Activated naive CD4-positive, alpha-beta T cell treated with anti-CD3 and anti-CD28 coated beads, Interleukin-2, amount 50 U/mL, for 16 hours (primary cell): ENCODE measurements at places on chromosomes 2 and 18.

- no peak for DNase-seq
Observed at GRCh38 chr2:120348134-120348736, 2.3 kb downstream of the INHBB start.

DNA sequence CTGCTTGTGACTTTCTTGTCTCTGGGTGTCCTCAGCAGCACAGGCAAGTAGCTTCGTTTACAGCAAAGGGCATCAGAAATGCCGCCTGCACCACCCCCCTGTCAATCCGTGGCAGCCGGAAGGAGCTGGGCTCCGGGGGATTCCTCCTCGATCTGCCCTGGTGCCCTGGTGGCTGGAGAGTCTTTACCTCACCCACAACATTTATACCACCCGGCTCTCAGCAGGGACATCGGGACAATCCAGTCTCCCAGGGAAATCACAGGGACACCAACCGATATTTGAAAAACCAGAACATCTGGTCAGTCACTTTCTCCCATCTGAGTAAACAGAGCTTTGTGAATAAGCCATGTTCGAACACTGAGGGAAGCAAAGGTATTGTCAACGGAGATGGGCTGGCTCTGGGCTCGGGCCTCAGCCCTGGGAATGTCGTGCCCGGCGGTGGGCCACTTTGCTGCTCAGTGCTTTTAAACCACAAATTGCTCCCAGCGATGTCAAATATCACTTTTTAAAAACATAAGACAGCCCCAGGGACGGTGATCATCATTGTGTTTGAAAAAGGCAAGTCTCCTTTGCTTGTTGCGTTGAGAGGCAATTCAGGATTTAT is 210.0 kb upstream of the SALL3 start:
- DNase-seq: no peak

DNA sequence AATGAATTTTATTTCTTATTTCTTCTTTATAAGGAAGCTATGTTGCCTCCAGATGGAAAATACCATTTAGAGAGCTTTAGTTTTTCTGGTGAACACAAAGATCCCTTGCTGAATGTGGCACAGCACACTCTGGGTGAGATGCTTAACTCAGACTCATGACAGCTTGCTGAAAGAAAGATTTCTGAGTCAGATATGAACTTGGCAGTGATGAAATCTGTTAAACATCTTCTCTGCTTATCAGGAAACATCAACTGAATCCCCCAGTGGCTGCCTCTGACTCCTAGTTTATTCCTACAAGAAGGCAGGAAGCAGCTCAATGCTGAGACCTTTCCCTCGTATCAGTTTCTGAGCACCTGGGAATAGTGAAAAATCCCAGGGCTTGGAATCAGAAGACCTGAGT is 162.8 kb downstream of the OSR1 start:
- DNase-seq: no peak

DNA sequence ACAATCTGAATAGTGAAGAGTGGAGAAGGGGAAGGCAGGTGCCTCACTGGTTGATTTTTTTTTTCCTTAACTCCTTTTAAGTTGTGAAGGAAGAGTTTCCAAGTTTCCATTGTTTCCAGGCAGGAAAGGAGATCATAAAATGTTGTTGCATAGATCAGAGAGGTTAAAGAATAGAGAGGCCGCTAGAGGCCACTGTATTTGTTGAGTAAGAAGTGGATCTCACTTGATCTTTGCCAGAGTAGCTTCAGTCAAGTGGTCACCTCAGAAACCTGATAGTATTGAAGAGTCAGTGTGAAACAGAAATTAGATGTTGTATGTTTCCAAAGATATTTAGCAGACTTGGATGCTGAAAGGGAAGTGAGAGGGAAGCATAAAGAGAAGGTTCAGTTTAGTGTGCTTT is 17.6 kb downstream of the CTNNA2 start:
- DNase-seq: no peak

DNA sequence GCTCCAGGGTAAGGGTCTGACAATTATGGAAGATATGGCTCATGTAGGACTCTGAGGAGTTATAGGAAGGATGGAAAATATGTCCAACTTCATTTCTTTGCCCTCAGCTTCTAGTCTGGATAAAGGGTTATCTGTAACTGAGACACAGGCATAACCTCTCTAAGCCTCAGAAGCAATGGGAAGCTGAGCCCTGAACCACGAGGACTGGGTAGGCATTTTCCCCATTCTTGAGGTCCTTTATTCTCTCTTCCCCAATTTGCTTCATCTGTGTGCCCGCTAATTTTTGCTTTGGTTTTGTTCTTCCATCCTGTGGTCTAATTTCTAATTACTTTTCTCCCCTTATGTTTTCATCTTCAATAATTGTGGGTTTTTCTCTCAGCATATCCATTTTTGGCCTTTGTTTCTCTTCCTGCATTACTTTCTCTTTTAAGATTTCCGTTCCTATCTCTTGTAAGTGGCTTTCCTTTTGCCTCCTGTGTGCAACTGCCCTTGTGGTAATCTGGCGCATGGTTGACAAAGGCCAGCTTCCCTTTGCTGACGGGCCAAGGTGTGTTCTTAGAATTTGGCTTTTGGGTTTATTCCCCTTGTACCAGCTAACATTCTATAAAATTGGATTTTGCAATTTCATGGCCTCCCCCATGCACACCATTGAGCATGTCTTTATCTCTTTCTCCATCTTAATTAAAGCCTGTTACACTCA is 343.8 kb downstream of the TXNL1 start:
- DNase-seq: no peak
